ENCODE measurements at places on chromosomes 13 and 19.

DNA sequence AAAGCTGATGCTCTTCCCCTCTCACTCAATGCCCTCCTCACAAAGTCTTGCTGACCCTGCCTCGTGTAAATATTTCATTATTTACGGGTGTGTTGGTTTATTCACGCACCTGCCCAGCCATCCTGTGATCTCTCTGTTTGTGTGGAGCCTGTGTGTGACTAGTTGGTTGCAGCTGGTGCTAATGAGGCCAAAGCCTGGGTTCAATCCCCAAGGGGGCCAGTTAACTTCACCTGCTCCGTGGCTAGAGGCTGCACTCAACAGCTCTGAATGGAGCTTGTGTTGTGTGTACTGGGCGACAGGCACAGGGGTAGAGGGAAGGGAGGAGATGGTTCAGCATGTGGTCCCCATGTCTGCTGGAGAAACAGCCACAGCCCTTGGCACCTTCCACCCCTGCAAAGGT, 109.5 kb downstream of the DNAJC15 start:
- DNase-seq: no peak

- no peak for DNase-seq
Observed at GRCh38 chr13:27186295-27186694, 14.7 kb upstream of the USP12 start.

DNA sequence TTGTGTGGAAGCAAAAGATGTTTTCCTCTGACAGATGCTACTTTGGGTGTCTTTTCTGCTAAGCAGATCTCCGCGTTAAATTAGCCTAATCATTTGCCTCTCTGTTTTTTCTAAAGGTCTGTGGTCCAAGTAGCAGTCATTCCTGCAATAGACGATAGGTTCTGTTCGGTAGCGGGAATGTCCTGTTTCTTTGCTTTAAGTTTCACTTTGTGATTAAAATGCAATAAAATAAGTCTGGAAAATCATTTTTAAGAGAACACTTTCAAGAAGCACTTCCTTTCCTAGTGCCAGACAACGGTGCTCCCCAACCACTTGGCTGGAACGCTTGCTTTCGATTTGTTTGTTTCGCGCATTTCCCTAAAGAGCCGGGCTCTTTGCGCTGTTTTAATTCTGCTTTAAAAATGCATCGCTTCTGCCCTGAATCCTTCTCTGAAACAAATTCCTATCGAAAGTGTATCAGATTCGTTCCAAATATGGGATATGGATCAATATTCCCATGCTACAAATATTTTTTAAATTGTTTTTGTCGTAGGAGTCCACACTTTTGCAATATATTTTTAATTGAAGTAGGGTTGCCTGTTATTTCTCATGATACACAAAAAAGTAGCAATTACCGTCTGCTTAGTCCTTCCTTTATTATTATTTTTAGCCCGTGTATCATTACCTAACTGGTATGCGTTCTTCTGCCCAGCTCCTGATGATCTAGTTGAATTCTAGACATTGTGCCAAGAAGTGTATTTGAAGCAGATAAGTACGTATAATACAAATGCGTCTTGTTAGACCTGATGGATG, 14.2 kb downstream of the ZIC2 start:
- no peak for DNase-seq

GRCh38 chr13:113002206-113002912, 33.3 kb downstream of the MCF2L start:
- no peak for DNase-seq

GRCh38 chr19:55014714-55015113, 23.4 kb downstream of the GP6 start:
- DNase-seq: peak; percentile 7

- no peak for DNase-seq
Observed at GRCh38 chr13:84431646-84432045, 549.4 kb upstream of the SLITRK1 start.

DNA sequence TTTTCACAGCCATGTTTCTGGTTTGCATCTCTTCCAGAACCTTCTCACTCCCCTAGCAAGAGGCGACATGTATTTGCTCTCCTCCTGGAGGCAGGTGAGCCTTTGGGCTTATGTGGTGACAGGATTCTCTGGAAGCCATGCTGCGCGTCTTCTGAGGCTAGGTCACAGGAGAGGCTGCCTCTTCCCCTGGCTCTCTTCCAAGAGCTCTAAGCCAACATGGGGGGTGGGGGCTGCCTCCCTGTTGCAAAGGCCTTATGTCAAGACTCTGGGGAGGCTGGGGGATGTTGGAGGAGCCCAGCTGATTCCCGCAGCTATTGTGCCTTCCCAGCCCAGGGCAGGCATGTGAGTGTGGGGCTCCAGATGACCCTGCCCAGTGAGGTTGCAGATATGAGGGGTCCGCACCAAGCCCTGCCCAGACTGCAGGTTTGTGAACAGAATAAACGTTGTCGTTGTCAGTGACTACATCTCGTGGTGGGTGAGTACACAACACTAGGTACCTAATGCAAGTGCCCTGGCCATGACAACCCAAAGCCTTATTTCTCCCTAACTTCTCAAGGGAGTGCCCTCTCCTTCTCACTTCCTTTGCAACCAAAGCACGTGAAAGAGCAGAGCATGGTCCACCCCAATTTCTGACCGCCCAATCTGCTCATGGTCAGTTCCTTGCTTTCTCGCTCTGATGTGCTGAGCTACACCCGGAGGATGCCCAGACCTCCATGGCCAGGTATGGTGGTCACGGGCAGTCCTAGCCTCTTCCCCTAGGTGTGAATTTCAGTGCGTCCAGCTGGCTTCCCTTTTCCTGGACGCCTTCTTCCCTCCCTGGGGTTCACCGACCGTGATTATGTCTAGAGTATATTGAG, 44.9 kb downstream of the TEX29 start:
- no peak for DNase-seq

- no peak for DNase-seq
Observed at GRCh38 chr13:109735436-109735966, 50.9 kb downstream of the IRS2 start.

GRCh38 chr13:45926741-45927140, 75.2 kb upstream of the SIAH3 start:
- DNase-seq: no peak

DNA sequence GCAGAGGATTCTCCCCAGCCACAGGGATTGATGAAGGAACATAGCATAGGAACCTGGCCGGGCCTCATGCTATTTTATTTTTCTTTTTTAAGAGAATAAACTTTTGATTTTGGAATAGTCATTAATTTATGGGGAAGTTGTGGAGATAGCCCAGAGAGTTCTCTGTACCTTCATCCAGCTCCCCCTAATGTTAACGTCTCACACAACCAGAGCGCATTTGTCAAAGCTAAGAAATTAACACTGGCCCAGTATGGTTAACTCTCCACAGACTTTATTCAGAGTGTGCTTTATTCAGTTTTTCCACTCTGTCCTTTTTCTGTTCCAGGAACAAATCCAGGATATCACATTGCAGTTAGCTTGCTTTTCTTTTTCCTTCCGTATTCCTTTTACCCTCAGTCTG, 59.4 kb downstream of the RGCC start:
- no peak for DNase-seq

- DNase-seq: peak; percentile 18
Observed at GRCh38 chr13:28467034-28467433, 27.9 kb downstream of the FLT1 start.

DNA sequence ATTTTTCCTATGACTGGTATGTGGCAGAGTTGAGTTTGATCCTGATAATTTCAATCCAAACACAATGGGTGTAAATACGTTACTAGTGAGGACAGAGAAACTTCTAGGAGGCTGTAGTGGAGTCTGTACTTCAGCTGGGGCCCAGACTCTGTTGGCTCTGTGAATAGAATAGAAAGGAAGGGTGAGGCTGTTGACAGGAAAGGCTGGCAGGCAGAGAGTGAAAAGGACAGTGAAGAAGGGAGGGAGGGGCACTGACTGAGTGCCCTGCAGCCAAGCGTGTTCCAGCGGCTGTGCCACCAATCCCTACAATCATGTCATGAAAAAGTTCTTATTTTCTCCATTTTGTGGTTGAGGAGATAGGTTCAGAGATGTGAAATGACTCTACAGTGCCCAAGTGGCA, 80.5 kb downstream of the MBNL2 start:
- no peak for DNase-seq

DNA sequence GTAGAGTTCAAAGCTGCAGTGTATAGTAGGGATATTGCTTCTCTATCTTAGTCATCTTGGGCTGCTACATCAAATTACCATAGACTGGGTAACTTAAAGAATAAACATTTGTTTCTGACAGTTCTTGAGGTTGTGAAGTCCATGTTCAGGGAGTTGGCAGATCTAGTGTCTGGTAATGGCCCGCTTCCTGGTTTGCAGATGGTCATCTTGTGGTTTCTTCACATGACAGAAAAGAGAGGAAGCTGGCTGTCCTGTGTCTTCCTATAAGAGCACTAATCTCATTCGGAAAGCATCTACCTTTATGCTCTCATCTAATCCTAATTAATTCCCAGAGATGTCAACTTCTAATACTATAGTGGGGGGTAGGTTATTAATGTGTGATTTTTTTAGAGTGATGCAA, 6.2 kb downstream of the ZNF763 start:
- no peak for DNase-seq

Measured in CD4-positive, alpha-beta T cell treated with Interferon alpha-2 for 1 hour (primary cell).